NCI-H1930 (cell line): ENCODE measurements at places on chromosomes 6 and 20.

DNA sequence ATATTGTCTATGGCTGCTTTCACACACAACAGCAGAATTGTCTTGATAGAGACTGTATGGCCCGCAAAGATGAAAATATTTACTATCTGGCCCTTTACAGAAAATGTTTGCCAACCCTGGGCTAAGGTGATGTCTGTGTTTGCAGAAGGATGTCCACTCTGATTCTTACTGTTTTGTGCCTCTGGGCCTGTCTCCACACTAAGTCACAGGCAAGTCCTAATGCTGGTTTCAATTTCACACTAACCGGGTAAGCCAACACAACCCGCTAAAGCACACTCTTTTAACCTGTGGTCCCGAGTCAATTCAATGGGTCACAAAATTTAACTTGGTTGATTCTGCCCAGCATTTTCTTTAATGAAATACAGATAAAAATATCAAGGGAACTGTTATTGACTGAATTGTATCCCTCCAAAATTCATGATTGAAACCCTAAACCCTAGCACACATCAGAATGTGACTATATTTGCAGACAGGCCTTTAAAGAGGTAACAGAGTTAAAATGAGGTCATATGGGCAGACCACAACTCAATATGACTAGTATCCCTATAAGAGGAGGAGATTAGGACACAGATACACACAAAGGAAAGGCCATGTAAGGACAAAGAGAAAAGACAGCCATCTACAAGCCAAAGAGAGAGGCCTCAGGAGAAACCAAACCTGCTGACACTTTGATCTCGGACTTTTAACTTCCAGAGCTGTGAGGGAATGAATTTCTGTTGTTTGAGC, 78.4 kb downstream of the FYN start:
- no peak for DNase-seq

DNA sequence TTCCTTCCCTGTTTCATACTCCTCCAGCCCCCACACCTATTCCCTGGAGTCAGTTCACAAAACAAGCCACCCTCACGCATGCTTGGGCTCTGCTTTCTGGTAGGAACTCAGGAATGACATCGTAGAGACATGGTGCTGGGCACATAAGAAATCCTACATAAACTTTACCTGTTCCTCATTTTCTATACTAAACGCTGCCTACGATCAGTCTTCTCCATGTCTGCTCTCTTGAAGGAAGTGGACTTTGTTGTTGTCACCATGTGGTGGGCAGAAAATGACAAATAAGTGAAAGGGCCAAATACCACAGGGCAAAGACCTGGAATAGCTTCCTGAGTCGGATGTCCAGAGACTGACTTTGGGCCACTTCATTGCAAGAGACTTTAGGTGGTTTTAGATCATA, 10.1 kb downstream of the MYLK4 start:
- DNase-seq = no peak

DNA sequence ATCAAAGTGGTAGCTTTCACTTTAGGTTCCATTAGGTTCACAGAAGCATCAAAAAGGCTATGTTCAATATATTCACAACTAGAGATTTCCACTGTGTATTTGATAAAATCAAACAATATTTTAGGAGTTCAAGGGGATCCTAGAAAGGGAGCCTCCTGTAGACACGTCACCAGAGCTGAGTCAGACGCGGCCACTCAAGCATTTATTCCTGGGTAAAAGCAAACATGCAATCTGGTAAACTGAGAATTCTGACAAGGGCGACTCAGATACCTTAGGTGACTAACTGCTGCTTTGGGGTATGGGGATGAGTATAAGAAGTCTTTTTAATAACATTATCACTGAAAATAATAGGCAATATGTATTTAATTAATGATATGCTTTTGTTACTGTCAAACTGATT, 118.7 kb upstream of the HMGN3 start:
- no peak for DNase-seq

DNA sequence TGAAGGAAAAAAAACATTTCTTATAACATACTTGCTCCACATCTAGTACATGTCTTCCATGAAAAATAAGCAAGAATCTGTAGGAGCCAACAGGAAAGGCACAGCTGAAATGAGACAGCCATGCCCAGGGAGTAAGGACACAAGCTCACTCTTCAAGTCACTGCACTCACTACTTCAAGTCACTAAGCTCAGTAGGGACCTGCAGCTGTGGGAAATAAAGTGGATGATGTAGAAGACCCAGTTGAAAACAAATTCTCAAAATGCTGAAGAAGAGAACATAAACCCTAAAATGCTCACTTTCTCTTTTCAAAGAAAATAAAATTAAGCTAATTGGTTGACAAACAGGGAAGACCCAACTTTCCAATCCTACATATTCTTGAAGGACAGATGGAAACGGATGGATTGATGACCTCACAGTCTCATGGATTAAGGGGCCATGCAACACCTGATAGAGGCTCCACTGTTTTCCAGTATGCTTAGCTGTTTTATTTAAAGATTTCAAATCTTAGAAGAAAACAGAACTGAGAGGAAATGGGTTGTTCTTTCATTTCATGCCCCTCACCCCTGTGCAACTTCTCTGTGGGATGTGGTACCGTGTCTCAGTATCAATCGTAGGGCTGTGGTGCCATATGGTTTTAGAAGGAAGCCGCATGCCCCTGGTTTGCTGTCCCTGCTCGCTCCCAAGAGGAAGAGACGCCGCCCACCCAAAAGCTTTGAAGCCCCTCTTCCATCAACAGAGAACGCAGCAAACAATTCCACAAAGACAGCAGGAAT, 133.3 kb downstream of the WDR27 start:
- DNase-seq = no peak

DNA sequence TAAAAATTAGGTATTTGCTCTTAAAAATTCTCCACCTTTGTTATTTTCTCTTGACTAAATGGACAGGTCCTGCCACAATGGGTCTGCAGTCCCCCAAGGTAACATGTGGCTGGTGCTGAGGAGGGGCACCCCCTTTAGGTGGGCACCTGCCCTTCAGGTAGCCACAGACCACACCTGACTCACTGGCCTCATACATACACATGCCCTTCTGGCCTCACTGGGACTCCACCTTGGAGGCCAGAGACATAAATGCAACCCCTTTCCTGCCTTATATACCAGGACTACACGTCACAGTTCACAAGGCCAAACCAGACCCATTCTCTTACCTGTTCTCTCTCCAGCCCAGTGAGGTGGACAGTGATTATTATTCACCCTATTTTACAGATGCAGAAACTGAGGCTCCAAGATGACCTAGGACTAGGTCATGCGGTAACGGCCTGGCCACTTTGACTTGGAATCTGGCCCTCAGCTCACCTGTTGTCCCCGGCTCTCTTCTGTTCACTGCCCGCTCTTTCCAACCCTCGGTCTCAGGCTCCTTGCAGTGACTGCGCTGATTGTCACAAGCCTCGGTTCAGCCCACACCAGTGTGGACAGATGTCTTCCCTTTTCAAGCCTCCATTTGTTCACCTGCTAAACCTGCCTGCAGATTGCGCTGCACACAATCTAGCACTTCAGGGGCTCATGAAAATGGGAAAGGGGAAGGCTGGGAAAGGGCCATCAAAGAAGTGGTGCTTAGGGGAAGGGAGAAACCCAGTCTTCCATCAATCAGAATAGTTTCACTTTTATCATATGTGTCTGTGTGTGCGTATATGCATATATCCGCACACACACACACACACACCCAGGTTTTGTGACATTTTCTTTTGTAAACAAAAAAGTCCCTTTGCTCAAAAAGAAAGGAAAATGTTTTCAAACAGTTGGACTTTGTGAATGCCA, 121.7 kb downstream of the BCAS1 start:
- no peak for DNase-seq

- DNase-seq = no peak
Measured at GRCh38 chr20:57882451-57883161, 172.8 kb upstream of the PMEPA1 start.

- DNase-seq = no peak
Measured at GRCh38 chr20:23121751-23122320, 35.7 kb upstream of the CD93 start.

- DNase-seq = no peak
Measured at GRCh38 chr20:6029538-6029937, 24.3 kb downstream of the LRRN4 start.

- DNase-seq = no peak
Measured at GRCh38 chr6:118350881-118351430, 197.1 kb upstream of the PLN start.

DNA sequence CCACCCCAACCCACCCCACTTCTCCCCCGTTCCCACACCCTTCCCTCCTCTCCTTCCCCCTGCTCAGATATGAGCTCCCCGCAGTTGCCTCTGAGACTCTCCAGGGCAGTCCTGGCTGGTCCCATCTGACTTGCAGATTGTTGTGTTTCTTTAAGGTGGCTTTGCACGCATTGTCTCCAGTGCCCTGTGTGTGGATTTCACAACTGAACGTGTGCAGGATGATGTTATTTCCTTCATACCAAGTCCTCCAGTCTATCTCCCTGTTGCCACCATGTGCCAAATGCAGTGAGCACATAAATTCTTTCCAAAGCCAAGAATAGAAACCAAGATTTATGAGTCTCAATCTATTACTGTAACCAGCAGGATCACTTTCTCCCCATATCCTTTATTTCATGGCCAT, 79.1 kb downstream of the TMEM242 start:
- no peak for DNase-seq

- no peak for DNase-seq
Measured at GRCh38 chr6:4446982-4447381, 311.6 kb upstream of the ECI2 start.

DNA sequence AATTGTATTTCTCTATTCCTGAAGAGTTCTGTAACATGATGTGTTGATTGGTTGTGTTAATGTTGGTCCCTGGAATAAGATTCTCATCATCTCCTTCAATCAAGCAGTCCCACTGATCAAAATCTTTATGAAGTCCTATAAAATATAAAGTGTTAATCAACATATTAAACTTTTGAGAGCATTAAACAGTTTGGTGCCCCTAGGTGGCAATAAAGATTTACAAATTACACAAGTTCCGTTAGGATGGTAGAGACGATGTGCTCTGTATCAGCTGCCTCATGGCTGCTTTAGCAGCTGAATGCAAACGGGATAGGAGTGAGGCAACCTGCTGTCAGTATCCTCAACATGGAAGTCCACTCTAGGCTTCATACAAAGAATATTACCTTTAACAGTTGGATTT, 16.9 kb downstream of the TDRD6 start:
- DNase-seq = peak; percentile 5

DNA sequence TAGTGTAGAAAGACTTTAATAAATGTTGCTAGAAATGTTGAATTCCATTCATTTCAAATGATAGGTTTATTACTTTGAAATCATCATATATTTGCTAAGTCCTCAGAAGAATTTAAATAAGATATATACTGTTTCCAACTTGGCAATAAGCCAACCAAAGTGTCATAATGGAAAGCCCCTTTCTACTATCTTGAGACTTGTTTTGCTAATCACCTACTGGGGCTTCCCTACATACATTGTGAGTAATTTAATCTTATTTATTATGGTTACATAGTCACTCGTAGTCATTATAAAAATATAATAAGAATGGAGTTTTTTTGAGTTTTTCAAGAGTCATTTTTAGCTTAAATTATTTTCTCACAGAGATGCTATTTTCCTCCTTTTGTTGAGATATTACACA, 20.7 kb downstream of the COL19A1 start:
- DNase-seq = no peak

DNA sequence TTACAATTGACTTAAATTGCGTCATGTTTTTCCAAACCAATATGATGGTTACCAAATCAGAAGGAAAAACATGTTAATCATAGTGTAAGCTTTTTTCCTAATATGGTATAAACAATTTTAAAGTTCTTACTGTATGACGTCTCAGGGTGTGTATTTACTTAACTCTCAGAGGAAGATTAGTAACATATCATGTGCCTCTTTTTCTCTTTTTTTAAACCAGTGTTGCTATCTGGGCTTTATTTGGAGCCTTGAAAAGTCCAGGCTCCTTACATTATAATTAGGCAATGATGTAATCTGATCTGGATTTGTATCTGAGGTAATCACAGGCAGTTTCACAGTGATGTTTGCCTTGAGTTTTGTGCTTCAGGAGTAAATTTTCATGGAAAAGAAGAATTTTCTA, 20.4 kb upstream of the RAB23 start:
- no peak for DNase-seq

GRCh38 chr20:12847872-12848271, 160.9 kb upstream of the SPTLC3 start:
- no peak for DNase-seq

GRCh38 chr6:16482702-16483314, 244.4 kb downstream of the GMPR start:
- no peak for DNase-seq

GRCh38 chr6:142485256-142485655, 183.4 kb downstream of the ADGRG6 start:
- DNase-seq = no peak

DNA sequence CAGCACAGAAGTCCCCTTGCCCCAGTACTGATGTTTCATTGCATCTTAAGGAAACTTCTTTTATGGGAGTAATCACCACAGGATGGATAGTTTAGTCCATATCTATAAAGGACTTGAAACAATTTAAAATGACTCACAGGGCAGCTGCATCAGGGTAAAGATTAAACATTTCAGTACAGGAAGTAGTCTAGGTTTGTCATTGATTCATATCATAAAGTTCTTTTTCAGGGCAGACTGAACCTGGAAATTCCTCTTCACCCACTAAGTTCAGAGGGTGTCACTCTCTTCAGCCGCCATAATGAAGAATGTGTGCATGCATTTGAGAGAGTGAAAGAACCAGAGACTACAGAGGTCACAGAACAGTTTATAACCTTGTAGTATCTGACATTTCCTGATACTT, 296.3 kb upstream of the JAG1 start:
- DNase-seq = no peak
